ENCODE measurements at places on chromosomes 3 and 15.

DNA sequence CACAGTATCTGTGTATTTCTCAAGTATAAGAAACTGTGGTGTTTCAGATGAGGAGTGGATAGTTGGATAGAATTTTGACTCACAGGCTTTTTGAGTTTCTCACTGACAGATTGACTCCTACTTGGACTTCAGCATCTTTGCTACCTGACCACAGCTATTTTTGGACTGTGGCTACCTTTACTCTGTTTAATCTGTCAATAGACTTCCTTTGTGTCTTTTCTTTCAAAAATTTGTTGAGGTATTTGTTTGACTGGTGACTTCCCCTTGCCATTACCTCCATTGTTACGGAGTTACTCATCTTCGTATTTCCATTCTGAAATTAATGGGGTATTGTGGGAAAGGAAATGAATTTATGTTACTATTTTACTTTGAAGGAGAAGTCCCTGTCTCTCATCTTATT is 123.8 kb downstream of the AGBL1 start:
- DNase-seq, result no peak

DNA sequence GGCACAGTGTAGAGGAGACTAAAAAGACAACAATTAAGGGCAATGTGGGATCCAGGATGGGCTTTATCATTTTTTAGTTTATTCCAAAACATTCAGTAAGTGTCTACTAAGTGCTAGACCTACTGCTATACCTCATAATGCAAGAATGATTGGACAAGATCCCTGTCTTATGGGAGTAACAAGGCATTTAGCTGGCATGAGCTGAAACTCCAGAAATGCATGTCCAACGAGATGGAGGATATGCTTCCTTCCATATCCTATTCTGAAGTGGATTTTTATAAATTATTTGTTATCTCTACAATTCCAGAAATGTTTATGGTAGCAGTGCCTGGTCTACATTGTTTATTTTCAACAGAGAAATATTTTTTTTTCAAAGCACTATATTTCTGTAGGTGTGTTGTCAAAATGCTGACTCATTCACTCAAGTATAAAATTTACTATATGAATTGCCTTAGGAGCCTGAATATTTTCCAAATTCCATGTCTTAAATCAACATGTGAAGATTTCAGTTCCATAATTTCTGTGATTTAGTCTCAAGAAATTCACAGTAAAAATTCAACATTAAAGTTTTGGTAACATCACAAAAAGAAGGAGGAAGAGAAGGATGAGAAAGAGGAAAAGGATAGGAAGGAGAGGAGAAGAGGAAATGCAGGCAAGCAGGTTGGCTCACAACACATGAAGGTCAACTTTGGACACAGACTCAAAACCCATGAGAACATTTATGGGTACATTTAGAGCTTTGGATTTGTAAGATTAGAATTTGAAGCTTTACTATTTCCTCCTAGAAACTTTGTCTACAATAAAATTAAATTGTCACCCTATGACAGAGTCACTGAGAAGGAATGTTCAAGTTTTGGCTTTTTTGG is 88.6 kb downstream of the P3H2 start:
- DNase-seq, result no peak

DNA sequence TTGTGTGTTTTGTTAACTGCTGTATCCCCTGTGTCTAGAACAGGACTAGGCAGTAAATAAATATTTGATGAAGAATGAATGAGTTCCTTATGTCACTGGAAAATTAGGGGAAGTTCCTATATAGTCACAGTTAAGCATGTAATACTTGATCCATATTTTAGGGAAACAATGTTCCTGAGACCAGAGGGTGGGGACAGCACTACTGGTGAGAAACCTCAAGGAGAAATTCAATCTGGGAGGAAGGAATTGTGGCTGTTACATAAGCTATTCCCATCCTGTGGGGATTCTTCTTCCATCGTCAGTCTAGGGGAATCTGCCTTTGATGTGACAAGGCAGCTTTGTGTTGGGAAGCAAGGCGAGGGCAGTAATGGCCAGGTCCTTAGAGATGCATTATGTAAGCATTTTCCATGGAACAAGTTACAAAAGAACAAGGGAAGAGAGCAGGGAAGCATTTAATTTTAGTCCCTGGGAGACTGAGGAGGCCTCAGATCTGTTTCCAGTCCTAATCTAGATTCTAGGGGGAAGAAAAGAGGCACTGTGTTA is 219.3 kb upstream of the TTC14 start:
- no peak for DNase-seq

DNA sequence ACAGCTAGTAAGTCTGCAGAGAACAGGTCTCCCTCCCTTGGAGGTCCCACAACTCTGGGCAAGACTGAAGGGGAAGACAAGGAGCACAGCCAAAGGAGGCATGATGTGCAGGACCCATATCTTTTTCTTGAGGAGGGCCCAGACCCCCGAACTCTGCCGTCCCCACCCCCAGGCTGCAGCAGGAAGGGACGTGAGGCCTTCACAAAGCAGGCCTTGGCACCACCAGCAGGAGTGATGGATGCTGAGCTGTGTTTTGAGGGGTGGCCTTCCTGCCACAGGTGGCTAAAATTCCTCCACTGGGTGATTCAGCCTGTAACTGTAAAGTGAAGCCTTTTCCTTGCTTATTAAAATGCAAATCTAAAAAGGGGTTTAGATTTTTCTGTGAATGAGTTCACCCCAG is 8.6 kb downstream of the PLA2G4D start:
- no peak for DNase-seq

DNA sequence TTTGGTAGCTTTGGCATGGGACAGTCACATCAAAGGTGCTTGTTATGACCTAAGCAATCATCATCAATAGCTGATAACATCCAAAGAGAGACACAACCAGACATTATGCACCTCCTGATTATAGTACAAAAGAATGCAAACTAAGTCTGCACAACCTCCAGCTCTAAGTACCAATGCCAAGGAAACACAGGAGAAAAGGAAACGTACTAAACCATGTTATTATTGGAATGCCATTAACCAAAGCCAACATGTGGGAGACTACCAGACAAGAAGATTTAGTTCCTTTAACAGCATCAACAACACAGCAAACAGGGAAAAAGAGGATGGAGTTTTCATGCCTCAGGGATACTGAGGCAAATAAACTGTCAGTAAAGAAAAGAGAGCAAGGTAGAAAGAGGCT is 61.4 kb downstream of the CD47 start:
- no peak for DNase-seq

GRCh38 chr3:42256135-42256819 is 9.7 kb downstream of the CCK start:
- DNase-seq, result no peak

DNA sequence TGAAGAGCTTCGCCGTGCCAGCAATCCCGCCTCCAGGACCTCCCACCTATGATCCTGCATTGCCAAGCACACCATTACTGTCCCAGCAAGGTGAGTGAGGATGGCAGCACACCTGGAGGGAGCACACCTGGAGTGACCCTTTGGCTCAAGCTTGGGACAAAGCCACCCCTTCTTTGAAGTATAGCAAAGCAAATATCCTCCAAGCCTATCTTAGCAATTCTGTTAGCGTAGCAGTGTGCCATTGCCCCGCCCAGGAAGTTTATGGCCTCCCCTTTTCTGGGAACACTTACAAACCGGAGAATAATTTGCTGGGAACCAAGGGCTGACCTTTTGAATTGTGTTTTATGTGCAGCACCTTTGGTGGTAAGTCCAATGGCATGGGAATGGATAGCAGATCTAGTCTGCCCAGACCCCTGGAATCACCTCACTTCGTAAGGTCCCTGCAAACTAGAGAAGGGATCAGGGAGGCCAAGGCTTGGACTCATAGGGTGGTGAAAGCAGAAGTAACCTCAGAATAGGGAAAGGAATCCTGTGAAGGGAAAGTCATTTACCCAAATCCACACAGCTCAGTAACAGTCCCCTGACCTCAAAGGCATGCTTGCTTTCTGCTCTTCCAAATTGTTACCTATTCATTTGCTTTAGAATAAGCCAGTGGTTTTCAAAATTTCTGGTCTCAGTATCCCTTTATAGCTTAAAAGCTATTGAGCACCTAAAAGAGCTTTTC is 70.1 kb downstream of the HCN4 start:
- DNase-seq, result no peak

GRCh38 chr3:161117646-161118045 is 12.5 kb upstream of the B3GALNT1 start:
- DNase-seq, result no peak

DNA sequence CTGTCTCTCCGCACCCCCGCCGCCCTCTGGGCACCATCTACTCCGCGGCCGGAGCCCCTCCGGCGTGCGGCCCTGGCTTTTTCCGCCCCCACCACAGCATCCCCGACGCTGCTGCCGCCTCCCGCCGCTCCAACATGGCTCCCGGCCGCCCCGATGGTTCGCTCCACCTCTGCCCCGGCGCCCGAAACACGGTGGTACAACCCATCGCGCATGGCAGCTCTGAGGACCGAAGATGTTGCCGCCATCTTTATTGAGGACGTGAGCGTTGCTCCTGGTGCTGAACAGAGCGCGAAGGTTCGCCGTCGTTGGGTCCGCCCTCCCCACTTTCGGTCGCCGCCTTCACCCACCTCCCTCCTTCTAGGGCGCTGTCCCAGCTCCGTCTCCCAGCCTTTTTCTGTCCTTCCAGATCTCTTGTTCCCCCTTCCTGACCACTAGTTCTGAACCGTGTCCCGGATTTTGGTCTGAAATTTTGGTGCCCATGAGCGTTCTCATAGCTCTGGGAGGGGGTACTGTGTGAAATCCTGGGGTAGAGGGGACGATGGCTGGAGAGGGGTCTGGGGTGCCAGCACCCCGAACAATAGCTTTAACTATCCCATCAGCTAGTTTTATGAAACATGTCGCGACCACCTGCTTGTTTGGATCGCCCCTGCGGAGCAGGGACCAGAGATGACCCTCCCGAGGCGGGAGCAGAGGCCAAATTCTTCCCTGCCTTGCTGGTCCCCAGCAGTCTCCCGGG is at the start of gene CELSR3:
Gene CELSR3, minus strand, starts transcription at position 134 of the 736 bp plus-strand sequence. CDS start 252 bp downstream, outside the sequence.
- peak; percentile 68 for DNase-seq

- DNase-seq, result no peak
Measured at GRCh38 chr3:147672436-147672835, 263.3 kb downstream of the ZIC1 start.

GRCh38 chr3:127546970-127547733 is 43.4 kb downstream of the TPRA1 start:
- DNase-seq, result no peak

DNA sequence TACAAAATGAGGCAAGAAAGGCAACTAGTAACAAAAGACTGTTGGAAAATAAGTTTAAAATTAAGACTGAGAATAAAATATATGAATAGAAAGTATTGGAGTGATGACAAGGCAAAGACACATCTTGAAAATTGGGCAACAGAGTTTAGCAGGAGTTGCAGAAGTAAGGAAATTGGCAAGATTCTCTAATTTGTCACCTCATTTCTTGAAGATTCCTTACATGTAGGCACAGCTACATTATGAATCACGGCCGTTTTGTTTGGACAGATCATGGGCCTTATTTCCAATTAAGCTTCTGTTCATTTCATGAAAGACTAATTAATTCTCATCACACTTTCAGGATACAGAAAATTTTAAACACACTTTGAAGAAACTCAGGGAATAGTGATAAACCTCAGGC is 170.1 kb downstream of the ROBO1 start:
- no peak for DNase-seq

DNA sequence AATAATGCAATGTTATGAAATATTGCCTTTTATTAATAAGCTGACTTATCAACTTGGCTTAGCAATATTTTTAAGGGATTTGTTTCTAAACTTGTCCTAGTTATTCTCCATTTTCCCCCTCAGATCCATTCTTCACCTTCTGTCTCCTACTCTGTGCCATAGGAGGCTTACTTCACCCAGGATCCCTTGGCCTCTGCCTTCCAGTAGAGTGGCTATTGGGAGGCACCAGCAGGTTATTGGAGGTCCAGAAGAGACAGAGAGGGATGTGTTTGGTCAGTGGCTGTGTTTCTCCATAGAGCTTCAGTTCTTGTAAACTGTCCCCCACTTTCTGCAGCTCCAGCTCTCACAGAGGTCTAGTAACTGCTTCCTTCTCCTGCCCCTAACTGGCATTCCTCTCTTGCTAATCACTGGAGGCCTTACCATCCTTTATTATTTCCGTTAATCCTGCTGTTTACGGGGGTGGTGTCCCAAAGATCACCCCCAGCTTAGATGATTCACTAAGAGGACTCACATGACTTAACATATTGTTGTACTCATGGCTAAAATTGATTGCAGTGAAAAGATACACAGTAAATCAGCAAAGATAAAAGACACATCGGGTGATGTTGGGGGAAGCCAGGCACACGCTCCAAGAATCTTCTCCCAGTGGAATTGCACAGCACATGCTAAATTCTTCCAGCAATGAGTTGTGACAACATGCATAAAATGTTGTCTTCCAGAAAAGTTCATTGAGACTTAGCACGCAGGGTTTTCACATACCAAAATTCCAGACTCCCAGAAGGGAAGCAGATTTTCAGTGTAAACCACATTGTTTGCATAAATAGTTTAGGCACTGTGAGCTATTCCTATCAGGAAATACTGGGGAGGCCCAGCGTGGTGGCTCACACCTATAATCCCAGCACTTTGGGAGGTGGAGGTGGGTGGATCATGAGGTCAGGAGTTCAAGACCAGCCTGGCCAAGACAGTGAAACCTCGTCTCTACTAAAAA is 67.5 kb downstream of the RPL22L1 start:
- DNase-seq, result no peak

DNA sequence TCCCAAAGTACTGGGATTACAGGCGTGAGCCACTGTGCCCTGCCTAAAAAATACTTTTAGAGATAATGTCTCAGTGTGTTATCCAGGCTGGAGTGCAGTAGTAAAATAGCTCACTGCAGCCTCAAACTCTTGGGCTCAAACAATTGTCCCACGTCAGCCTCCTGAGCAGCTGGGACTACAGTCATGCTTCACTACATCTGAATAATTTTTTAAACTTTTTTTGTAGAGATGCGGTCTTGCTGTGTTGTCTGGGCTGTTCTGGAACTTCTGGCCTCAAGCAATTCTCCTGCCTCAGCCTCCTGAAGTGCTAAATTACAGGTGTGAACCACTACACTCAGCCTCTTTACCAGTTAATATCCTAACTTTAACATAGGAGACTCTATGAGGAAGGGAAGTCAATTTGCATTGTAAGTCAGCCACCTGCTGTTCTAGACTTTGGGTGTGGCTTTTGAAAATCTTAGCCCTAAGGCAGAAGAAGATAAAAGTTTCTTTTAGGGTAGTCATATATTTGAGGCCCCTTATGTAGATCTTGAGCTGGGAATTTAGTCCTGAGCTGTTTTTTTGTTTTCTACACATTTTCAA is 78.2 kb upstream of the RASGRP1 start:
- no peak for DNase-seq

DNA sequence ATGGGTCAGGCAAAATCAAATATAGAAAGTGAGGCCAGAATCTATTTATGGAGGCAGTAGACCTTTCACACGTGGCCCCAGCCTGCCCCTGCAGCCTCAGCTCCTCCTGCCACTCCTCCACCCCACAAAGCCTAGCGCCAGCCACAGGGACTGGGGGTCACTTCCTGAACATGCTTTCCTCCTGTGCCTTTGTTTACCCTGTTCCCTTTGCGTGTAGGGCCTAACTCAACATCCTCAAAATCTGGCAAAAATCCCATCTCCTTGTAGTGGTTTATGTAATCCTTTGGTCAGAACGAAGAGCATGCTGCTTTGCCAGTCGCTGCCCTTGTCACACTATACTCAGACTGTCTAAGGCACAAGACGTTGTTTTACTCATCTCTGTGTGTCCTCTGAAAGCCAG is 39.6 kb downstream of the KBTBD12 start:
- no peak for DNase-seq

All from activated CD4-positive, alpha-beta T cell treated with anti-CD3 and anti-CD28 coated beads, Interleukin-2, amount 10 ng/mL, durations not matched to agents 7 days and 5 days (primary cell).